Activated CD8-positive, alpha-beta memory T cell treated with anti-CD3 and anti-CD28 coated beads for 1 hour (primary cell): ENCODE measurements at places on chromosomes 2 and 18.

GRCh38 chr2:223221139-223221835, 169.3 kb downstream of the KCNE4 start:
- no peak for DNase-seq

GRCh38 chr2:23499439-23499838, 114.5 kb downstream of the KLHL29 start:
- DNase-seq = no peak

DNA sequence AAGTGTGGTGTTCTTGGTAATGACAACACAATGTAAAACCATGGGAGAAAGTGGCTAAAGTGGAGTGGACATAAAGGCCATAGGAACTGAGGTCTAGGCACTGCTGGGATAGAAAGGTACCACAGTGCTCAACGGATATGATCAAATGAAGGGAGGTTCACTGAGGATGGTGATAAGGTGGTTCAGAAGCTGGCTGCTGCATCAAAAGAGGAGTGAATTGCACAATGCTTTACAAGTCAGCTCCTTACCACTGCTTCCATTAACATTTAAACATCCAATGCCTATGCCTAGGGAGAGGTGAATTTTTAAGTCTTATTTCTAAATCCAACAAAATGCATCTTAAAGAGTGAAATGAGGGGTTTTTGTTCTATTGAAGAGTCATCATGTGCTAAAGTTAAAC, 100.1 kb upstream of the ITGB6 start:
- DNase-seq = no peak

DNA sequence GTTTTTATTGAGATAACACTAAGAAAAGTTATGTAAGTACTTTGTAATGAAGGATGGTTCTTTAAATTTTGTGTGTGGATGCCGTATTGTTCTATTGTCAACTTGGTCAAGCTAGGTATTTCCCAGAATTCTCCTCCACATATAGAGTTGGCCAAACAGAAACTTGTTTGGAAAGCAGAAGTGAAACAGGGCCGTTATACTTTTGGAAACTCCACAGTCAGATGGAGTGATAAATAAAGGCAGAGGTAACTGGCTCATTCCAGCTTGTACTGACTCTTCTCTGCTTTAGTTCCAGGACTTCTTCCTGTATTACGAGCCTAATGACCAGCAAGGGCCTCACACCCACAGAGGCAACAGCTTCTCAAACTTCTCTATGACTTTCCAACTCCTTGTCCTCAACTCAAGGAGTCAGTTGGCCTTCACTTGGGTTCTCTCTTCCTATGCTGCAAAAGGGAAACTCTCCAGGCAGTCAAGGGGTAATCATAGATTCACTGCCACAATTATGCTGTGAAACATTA, 16.4 kb upstream of the STARD7 start:
- no peak for DNase-seq

GRCh38 chr2:32946314-32947075, at the start of gene LTBP1:
Gene LTBP1, plus strand, starts transcription at chr2:32946953. Its CDS starts 372 bp downstream, at chr2:32947325.
- DNase-seq = no peak

- no peak for DNase-seq
These were observed 42.9 kb downstream of the STON1 start for GRCh38 chr2:48572816-48573215.

DNA sequence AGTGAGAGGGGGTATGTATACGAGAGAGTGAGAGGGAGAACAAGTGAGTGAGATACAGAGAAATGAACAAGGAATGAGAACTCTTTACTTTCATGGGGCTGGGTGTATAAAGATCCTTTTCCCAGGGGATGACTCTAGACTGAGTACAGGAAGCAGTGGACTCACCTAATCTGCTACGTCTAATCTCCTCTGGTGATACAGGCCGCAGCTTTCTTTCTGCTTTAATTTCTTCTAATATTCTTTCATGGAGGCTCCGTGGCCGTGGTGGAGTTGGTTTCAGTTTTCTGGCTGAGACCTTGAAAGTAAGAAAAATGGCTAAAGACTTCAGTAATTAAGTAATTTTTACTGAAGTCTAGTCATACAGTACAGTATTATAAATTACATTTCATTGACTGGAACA, 85.2 kb downstream of the PRELID3A start:
- no peak for DNase-seq

DNA sequence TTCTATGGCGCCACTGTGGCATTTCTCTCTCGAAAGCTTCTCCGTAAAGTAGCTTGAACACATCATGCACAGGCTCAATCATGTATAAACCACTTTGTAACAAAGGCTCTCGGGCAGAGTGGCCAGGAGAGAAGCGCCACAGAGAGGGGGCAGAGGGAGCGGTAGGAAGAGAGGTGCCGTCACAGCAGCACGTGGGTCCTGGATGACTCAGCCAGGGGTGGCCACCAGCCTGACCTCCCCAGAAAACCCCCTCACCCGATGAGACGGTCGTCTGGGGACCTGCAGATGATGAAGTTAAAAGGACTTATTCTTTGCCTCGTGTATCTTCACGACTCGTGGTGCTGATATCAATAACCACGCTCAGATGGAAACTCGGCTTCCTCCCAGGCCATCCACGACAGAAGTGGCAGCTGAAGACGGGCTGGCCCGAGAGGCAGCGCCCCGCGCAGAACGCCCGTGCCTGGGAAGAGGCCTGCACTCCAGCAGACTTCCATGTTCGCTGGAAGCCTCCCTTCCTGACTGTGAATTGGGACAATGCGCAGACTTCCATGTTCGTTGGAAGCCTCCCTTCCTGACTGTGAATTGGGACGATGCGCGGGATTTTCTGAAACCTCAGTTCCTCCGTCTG, 46.4 kb upstream of the MTCL1 start:
- no peak for DNase-seq

DNA sequence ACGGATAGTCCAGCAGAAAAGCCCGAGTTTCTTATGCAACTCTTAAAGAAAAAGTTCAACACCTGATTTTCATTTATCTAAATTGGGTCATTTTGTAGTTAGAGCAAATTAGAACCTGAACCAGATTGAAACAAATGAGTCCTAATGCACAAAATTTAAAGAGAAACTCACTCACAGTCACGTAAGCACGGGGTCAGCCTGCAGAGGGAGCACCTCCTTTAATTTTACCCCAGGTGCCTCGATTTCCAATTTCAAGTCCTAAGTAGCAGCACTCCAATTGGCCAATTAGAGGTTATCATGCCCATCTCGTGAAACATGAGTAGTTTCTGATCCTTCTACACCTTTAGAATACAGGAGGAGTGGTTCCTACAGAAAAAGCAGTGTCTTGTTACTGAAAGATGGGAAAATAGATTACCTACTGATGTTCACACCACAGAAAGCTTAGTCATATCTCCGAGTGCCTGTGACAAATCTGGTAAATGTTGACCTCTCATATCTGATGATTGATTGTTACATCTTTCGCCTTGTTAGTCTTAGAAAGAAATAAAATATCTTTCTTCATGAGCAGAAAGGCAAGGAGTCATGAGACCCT, 1929.8 kb upstream of the LRRTM1 start:
- DNase-seq = no peak

DNA sequence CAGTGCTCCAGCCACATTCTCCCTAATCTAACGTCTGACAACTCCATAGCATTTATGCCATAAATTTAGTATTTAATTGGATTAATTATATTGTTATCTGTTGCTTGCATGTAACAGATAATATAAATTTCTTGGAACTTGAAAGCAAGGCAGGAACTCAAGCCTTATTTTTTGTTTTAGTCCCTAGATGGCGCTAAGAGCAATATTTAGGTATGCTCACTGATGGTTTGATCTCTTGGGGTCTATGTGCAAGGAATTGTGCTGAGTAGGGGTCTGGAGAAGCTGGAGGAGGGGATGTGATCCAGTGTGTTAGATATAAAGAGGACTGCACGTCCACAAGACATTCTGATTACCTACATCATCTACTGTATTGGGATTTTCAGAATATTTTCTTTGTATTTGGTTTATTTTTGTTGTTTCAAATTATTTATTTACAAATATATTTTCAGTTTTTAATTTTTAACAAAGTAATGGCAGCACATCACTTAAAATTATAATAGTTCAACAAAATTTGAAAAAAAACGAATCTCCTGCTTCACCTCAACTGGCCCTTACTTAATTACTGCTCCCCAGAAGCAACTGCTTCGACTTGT, 32.8 kb downstream of the KATNAL2 start:
- DNase-seq = no peak

DNA sequence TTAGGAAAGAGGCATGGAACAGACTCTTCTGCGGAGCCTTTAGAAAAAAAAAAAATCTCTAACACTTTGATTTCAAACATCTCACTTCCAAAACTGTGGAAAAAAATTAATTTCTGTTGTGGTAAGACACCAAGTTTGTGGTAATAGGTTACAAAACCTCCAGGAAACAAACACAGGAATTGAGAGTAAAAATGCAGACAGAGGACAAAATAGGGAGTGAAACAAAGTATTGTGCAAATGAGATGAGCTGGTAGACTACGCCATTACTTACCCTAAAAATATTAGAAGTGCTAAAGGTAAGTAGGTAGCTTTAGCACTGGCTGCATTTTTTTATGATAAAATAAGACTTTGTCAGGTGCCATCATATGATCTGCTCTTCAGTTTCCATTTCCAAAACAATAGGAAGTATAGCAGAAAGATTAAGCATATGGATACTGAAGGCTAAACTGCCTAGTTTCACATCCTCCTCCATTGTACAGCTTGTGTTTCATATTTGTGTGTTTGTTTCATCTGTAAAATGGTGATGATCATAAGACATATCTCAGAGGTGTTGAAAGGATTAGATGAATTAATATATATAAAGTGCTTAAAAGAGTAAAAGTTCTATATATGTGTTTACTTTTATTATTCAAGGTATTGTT, 309.2 kb downstream of the NR4A2 start:
- DNase-seq = no peak

- DNase-seq = no peak
These were observed 94.4 kb upstream of the MSH6 start for GRCh38 chr2:47688561-47688960.

- DNase-seq = no peak
These were observed 86.0 kb downstream of the FMNL2 start for GRCh38 chr2:152420936-152421335.

- DNase-seq = no peak
These were observed 316.4 kb downstream of the AGAP1 start for GRCh38 chr2:235810252-235810651.

- no peak for DNase-seq
These were observed 131.6 kb downstream of the RNF144A start for GRCh38 chr2:7048762-7049294.

DNA sequence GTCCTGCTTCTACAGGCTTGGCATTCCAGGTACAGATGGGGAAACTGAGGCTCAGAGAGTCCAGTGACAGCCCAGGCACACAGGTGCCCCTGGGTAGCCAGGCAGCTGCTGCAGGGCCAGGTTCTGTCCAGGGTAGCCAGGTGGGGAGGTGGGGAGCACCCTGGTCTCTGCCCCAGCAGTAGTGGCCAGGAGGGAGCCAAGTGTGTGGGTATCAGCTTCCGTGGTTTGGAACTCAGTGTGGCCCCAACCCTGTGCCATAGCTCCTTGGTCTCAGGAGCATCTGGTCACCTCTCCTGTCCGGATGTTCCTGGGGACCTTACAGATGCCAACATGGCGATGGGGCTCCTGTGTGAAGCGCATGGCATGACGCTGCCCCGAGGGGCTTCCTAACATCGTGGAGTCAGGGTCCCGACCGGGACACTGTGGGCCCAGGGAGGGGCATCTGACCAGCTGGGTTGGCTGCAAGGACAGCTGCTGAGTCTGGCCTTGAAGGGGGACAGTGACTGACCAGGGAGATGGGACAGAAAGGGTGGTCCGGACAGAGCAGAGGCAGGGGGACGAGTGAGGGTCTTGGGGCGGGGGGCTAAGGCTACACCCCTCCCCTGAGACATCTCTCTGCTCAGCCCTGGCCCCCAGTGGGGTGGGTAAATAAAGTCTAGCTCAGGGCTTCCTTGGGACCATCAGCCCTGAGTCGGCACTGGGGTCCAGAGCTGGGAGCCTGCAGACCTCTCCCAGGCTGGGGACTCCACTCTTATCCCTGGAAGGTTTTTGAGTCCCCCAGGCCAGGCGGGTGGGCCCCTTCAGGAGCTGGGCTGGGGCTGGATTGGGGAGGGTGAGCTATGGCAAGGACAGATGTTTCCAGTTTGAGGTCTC, 76.0 kb upstream of the SMAD7 start:
- DNase-seq = no peak

DNA sequence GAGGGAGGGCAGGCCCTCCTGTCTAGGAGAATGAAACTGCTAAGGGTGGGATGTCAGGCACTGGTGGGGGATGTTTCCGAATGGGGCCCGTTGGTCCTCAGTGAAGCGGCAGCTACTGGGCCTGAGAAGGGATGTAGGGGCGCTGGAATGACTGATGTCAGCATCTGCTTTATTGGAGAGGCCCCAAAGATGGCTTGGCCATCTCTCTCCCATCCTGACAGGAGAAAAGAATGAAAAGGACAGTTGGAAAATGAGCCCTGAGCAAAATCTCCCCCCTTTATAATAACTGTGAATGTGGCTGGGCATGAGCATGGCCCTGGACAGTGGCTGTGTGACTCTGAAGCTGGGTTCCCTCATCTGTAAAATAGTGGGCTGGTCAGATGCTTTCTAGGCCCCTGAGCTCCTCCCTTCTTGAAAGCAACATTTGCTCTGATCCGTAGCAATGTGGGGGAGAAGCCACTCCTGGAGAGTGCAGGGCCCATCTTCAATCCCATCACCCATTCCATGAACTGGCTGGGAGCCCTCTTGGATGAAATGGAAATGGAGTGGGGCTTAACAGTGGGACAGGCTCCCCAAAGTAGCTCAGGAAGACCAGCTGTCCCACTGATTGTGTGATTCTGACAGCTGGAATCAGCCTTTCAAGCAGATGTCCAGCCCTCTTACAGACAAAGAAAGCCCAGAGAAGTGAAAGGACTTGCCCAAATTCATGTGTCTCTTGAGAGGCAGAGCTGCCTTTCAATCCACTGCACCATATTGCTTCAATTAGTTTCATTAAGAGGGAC, 232.7 kb upstream of the SMAD2 start:
- DNase-seq = no peak

- DNase-seq = no peak
These were observed 101.7 kb downstream of the ANKRD44 start for GRCh38 chr2:197208841-197209240.

DNA sequence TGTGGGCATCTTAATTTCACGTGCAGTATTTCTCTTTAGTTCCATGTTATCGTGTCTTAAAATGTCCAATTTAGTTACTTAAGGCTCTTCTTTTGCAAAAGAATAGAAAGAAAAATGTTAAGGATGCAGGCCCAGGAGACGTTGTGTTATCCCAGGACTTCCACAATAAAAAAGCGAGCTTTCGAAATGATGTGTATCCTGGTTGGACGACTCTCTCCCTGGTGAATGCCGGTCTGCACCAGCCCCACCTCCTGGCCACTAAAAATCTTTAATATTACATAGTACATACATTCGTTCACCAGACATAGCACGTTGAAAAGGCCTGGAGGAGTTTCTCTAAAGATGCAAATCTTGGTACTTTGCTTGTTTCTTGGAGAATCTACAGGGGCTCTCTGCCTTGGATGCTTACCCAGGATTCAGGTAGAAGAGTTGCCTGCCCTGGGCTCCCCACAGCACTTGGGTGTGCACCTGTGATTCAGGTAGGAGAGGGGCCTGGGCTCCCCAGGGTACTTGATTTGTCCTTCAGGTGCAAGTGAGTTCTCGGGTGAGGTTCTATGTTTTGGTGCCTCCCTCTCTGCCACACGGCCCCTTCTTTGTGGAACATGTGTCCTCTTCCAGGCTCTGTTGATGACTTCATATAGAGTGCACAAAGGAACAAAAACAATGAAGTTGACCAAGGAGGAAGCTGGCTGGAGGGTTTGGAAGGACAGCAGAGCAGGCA, 26.6 kb downstream of the TWIST2 start:
- DNase-seq = no peak
